LHCN-M2 (cell line): ENCODE measurements at places on chromosomes 12 and 14. TPM values are rescaled to one million over a fixed set of nuclear protein-coding genes. Genes with fewer than 3 reads are reported as not detected.

GRCh38 chr14:75445236-75445635, 17.4 kb downstream of the JDP2 start:
- no peak for DNase-seq

DNA sequence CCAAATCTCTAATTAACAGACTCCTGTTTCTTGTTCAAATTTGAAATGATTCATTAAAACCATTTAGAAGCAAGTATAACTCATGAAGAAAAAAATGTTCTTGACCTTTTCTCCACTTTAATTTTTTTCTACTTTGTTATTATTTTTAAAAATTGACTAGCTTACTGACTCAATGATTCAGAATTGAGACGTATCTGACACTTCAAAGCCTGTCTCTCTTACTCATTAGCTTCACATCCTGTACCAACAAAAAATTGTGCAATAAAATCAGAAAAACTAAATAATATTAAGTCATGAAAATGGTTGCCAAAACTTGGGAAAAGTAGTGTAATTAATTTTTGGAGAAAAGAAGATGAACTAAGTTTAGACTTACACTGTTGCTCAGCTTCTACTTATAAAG, 331.2 kb downstream of the SLC16A7 start:
- DNase-seq = peak; percentile 57

DNA sequence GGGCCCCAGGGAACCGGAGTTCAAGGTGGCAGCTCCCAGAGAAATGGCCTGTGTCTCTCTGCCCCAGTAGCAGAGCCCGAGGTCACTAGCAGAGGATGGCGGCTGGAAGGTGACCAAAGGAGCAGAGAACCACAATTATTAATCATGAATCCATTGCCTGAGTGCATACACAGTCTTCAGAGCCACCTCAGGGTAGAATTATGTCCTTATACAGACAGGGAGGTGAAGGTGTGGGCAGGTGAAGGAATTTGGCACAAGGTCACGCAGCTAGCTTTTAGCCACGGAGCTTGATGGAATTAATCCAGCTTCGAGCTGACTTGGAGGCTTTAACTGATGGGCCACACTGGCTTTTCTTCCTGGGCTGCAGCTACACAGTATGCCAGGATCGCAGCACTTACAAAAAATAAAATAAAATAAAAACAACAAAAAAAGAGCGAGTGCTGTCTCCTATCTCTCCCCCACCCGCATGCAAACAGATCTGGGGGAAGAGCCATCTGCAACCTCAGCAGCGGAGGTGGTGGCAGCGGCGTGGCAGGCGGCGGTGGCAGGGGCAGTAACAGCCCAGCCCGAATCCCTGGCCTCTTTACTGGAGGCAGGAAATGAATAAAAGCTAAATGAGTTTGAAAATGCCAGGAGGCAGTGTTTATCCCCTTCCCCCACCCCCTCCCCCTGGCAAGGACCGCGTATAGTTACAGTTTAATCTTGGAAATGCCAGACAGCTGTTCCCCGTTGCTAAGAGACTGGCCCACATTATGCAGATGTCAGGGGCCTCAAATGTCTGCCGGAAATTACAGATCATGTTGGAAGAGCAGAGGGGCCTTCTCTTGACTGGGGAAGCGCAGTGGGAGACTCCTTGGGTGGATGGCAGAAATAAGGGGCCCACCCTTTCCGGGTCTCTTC, 93.5 kb downstream of the LRRC74A start:
- peak; percentile 98 for DNase-seq

DNA sequence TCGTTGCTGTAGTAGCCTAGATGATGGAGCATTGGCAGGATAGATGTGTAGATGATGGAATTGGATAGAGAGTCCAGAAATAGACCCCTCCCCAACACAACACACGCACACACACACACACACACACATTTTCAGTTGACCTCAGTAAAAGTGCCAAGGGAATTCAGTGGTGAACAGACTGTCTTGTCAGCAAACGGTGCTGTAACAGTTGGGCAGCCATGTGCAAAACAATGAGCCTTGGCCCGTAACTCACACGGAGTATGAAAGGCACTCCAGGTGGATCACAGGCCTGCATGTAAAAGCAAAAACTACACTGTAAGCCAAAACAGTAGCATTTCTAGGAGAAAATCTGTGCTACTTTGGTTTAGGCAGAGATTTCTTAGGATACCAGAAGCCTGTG, 87.8 kb downstream of the DDX51 start:
- DNase-seq = no peak

Gene SLC5A8
- not detected in 2 replicates for total RNA-seq

GRCh38 chr14:90547968-90548367, 151.1 kb downstream of the CALM1 start:
- no peak for DNase-seq

- DNase-seq = no peak
Observed at GRCh38 chr12:1876086-1876485, 42.4 kb downstream of the CACNA2D4 start.

Gene NRIP2
- total RNA-seq = not detected in 2 replicates

- no peak for DNase-seq
Observed at GRCh38 chr14:74532246-74532645, 38.7 kb downstream of the ISCA2 start.

- no peak for DNase-seq
Observed at GRCh38 chr14:77556946-77557345, 58.3 kb upstream of the ISM2 start.

GRCh38 chr14:24848102-24848790, 201.7 kb downstream of the STXBP6 start:
- peak; percentile 86 for DNase-seq

DNA sequence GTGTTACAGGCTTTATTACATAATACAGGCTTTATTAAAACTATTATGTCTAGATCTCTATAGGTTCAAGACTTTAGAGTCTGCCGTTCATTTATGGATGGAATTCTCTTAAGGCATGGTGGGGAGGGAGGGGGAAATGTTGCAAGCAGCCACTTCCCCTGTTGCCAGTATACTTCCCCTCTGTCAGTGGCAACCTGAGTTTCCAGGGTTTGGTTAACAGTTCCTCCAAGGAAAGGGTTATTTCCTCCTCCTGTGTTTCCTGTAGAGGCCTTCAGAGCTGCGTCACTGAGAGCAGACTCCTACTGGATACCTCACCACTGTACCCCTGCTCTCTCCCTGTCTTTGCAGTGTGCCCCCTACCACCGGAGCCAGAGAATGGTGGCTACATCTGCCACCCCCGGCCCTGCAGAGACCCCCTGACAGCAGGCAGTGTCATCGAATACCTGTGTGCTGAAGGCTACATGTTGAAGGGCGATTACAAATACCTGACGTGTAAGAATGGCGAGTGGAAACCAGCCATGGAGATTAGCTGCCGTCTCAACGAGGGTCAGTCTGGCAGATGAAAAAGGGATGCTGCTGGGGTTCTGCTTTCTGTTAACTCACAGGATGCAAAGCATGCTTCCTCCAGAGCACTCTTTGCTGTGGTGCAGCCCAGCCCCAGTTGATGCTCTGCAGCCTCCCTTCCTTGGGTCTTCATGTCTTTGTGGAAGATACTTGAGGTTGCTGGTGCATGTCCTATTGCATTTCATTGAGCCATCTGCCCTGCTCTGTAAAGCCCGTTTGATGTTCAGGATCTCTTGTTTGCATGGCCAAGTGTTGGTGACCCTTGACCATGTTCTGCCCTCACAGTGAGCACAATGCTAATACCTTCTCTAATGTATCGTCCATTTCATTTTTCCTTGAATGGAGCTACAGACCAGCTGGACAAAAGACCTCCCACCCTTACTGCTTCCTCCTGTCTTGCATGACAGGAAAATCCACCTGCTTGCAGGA, 63.6 kb upstream of the SRSF5 start:
- no peak for DNase-seq

GRCh38 chr12:27504507-27504906, 19.5 kb upstream of the PPFIBP1 start:
- DNase-seq = peak; percentile 76

GRCh38 chr12:9960590-9960989, 10.6 kb upstream of the CLEC12A start:
- no peak for DNase-seq

DNA sequence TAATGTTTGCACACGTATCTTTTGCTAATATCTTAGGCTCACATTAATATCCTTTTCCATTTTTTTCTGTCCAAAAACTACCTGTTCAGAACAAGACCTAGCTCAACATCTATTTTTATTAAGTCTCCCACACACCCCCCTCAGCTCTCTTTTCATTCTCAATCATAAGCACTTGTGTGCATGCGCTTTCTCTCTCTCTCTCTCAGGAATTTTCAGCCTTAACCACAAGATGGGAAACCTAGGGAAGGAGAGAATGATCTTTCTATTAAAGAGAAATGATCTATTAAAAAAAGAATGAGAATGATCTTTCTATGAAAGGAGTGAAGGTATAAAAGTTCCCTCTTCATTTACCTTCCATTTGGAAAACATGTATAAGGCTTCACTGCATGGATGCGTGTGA, 39.7 kb upstream of the AP4S1 start:
- no peak for DNase-seq

DNA sequence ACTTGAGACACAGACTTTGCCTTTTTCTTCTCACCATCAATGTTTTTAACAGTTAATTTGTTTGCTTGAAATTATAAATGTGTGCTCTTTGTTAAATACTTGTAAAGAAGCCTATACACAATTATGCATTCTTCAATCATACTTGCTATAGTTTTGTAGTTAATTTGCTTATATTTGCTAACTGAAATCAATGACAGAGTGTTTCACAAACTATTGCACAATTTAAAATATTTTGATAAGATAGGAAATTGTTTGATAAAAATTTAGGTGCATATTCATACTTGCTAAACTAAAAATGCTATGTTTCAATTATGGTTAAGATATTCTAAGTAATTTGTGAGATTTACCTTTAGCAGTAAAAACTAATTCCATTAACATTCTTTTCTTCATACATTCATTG, 13.7 kb upstream of the OR4K5 start:
- DNase-seq = no peak

Gene FBLN5
- total RNA-seq = 20.0 TPM in 2 replicates

DNA sequence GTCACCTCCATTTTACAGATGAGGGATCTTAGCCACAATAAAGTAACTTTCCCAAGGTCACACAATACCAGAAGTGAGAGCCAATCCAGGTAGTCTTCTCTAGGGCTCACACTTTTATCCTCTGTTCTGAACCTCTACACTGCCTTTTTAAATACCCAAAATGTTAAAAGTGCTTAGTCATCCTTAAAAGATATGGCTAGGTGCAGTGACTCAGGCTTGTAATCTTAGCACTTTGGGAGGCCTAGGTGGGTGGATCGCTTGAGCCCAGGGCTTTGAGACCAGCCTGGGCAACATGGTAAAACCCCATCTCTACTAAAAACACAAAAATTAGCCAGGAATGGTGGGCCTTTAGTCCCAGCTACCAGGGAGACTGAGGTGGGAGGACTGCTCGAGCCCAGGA, 104.1 kb upstream of the PPP4R3A start:
- no peak for DNase-seq

Gene ZDHHC22
- total RNA-seq = under 0.01 TPM in 1 of 2 replicates, not detected in the other

- DNase-seq = no peak
Observed at GRCh38 chr14:35205737-35206136, 83.4 kb downstream of the PRORP start.

Gene BLTP3B
- 28.9 and 35.0 TPM in 2 replicates for total RNA-seq

Gene TCL1B
- not detected in 2 replicates for total RNA-seq

Gene OR4E2
- total RNA-seq = not detected in 2 replicates

DNA sequence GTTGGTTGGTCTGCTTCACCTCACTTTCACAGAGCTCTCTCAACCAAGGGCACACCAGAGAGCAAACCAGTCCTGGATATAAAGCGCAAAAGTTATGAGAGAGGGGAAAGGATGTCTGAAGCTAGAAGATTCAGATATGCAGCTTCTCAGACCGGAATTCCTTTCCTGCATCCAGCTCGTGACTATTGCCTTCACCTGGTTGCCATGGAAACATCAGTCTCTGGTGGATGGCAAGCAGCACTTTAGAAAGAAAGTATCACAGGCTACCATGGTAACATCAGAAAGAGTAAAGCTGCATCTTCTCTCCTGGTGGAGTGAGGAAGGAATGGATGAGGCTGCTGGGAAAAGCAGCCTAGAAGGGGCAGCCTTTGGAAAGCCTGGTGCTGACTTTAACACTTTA, 13.7 kb downstream of the REM2 start:
- no peak for DNase-seq

GRCh38 chr14:106459971-106460730, 933.8 kb downstream of the TMEM121 start:
- DNase-seq = no peak
